SW 1271 (cell line): ENCODE measurements at places on chromosomes 2 and 18.

DNA sequence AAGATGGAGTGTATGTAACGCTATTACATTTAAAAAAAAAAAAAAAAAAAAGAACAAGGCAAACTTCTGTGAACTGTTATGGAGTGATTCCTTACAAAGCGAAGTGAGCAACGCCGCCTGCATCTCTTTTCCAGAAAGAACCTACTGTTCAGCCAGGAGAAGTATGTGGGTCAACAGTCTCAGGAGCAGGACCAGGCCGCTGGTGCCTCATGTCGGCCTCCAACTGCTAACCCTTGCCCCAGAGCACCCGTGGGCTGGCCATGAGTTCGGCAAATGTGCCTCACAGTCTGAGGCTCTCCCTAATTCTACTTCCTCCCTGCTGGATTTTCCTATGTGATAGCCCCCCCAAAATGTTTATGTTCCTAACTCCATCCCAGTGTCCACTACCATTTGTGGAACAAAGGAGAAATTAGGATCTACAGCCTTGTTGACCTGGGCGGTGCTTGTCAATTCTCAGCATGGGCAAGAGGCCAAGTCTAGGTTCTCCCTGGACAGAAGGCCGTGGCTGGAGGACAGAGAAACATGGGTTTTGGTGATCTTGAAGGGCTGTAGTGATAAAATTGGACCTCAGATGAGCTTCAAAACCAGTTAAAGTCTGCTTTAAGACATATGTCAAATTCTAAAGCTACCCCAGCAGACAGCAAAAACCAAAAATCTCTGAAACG is 15.9 kb downstream of the FAM168B start:
- no peak for DNase-seq

- DNase-seq, result no peak
Measured at GRCh38 chr2:234823877-234824376, 127.9 kb upstream of the SH3BP4 start.

GRCh38 chr18:62152844-62153243 is 34.0 kb downstream of the PIGN start:
- no peak for DNase-seq

- no peak for DNase-seq
Measured at GRCh38 chr2:135252805-135253458, 200.8 kb downstream of the RAB3GAP1 start.

GRCh38 chr2:191081411-191082155 is 67.6 kb upstream of the STAT1 start:
- no peak for DNase-seq

DNA sequence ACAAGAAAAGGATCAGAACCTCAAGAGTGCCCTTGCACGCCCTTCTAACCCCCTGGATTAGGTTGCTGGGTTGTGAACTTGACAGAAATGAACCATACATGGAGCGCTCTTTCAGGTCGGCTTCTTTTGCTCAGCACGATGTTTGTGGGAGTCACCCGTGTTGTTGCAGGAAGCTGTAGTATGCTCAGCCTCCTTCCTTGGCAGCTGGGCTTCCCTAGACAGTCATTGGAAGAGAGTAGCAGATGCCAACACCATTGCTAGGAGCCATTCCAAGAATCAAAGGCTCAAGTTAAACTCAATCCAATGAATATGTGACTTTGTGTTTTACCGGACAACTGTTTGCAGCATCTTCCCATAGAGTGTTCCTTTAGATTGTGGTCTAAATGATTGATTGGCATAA is 47.0 kb downstream of the RAB12 start:
- no peak for DNase-seq

DNA sequence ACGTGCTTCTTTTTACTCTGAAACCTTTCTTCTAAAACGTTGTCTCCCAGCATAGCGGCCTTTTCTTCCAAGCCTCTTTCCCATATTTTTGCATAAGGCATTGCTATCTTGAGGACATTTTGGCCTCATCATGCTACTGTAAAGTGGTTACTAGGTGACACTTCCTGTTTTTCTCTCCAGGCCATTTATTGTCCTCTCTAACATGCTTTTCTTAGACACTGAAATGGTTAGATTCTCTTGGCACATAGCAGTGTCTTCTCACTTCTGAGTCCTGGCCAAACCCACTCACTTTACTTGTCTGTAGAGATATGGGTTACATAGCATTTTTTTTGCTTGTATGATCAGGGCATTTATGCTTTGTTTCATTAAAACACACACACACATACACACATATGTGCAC is 50.1 kb upstream of the KCNH7 start:
- DNase-seq, result no peak

GRCh38 chr18:21451851-21452250 is 148.7 kb downstream of the ESCO1 start:
- DNase-seq, result no peak

DNA sequence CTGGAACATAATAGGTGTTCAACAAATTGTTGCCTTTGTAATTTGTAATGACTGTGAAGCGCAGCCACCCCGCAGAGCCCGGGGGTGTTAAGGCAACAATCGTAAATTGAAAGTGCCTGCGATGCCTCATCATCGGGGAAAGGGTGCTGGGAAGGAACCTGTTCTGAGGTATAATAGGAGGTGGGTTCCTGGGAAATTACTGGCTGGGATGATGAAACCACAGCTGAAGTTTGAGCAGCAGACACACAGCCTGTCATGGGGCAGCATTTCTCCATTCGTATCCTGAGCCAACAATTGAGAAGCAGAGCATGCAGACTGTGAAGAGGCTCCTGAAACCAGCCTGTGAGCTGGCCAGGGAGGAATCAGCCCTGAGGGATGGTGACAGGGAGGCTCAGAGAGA is 404.0 kb upstream of the MYT1L start:
- no peak for DNase-seq

DNA sequence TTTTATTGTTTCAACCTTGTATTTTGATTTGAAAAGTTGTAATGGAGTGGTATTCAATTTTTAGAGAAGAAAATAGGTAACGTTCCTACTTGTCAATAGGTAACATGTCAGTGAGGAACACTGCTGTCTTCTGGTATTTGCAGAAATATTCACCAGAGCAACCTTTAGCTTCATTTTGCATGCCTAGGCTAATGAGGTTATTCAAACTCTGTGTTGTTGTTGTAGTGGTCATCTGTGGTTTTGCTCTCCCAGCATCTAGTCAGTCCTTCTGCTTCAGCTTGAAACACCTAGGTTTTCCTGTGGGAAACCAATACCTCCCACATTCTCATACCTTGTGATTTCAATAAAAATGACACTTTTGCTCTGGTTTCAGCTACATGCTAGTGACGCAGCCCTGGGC is 98.4 kb downstream of the LYPD6 start:
- DNase-seq, result no peak

- DNase-seq, result no peak
Measured at GRCh38 chr2:189698020-189698887, 23.8 kb downstream of the ANKAR start.

DNA sequence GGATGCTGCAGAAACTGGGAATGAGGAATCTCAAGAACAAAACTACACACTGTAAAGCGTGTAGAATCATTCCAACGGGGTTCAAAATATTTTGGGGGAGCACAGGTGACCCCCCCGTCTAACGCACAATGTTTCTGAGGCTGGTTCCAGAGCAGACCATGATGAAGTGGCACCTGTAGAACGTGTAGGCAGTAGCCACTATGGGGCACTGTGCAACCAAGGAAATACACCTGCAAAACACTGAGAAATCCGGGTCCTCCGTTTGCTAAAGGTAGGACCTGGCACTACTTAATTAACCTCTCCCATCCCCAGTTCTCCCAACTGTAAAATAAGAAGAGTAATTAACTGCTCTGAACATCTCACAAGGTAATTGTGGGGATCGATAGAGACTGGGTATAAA is 22.6 kb downstream of the ST6GAL2 start:
- DNase-seq, result no peak

DNA sequence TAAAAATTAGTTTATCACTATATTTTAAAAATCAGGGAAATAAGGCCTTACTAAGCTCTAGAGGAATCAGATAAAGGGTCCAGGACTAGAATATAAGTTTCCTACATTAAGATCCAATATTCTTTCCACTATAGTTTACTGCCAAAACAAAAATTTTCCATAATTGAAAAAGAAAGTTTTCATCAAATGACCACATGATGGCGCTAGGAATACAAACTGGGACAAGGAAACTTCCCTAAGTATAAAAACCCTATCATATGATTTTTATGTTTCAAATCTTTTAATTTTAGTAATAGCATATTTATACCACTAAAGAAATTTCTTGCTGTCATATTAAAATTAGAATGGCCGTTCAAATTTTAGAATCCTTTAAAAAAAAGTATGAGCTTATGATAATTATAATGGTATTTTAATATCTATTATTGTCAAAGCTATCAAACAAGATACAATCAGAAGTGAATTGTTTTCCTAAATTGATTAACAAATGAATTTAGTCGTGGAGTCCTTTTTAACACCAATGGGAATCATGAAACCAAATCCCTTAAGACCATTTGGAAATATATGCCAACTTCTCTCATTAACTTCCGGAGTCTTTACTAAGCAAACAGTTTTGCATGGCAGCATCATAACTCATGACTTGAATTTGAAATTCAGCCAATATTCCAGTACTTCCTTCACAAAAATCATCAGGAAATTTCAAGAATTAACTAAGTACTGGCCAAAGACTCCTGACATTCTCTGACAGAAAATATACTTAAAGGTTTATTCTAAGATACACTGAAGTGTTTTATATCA is 70.3 kb downstream of the SCN1A start:
- DNase-seq, result no peak

DNA sequence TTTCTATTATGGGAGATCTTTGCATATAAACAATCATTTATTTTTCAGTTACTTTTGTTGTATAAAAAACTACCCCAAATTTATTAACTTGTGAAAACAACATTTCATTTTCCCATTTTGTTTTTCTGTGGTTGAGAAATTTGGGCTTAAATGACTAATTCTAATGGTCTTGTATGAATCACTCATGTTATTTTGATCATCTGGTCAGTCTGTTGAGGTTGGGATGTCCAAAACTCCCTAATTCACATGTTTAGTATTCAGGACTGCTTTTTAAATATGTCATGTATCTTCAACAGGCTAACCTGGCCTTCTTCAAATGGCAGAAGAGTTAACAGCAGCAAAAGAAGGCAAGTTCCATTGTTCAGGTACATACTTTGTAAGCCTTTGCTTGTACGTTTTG is 788.1 kb downstream of the TRIB2 start:
- DNase-seq, result no peak

GRCh38 chr18:62655520-62656219 is 59.7 kb upstream of the PHLPP1 start:
- DNase-seq, result no peak

- DNase-seq, result no peak
Measured at GRCh38 chr2:74367789-74368188, 12.3 kb downstream of the DCTN1 start.

DNA sequence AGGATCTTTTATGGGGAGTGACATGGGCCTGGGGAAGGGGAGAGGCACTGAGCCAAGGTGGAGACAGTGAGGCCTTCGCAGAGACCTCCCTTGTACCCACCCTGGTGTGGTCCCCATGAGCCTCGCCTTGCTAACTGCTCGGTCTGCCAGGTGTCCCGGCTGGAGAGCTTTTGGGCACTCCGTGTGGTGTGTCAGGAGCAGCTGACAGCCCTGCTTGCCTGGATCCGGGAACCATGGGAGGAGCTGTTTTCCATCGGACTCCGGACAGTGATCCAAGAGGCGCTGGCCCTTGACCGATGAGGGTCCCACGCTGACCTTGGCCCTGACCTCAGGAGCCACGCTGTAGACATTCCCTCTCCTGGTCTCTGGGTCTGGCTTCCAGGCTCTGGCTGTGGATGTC is 11.5 kb upstream of the SLC4A3 start:
- DNase-seq, result no peak

- DNase-seq, result no peak
Measured at GRCh38 chr18:25736516-25736915, 353.9 kb downstream of the SS18 start.
